ENCODE measurements at places on chromosomes 13 and 19.

- DNase-seq, result no peak
Measured at GRCh38 chr19:41249707-41250423, 14.3 kb upstream of the HNRNPUL1 start.

DNA sequence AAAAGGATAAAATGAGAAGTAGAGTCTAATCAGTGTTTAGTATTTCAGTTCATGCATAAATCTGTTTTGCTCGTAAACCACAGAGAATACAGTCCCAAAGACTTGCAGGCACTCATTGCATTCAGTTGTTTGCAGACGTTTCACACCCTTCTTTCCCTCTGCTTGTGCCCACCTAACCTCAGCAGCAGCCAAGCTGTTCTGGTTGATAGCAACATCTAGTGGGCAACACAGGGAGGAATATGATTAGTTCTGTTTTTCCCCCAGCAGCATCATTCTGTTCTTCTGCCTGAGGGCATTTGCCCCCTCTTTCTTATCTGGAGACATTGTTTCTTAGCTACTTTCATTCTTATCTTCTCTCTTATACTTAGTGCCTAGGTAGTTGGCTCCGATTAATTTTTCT is 135.6 kb downstream of the PAN3 start:
- DNase-seq, result no peak

DNA sequence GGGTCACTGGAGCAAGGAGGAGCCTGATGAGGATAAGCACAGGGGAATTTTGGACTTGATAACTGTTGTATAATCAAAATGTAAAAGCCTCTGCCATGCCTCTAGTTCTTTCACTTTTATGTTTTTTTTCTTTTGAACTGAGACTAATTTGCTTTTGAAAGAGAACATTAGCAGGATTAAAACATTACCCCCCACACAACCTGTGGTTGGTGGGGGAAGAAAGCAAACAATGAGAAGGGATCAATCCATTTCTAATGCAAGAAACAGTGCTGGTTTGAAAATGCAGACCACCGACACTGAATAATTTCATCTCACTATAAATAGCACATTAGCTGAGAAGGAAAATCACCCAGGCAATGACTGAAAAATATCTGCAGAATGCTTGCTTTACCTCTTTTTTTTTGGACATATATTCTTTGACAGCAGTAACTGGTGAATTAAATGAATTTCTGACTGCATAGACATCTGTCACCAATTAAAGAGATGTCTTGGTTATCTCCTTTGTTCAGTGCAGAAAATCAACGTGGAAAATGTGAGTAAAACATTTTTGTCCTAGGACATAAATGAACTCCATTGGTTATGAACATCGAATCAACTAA is 48.6 kb upstream of the TRPC4 start:
- no peak for DNase-seq

DNA sequence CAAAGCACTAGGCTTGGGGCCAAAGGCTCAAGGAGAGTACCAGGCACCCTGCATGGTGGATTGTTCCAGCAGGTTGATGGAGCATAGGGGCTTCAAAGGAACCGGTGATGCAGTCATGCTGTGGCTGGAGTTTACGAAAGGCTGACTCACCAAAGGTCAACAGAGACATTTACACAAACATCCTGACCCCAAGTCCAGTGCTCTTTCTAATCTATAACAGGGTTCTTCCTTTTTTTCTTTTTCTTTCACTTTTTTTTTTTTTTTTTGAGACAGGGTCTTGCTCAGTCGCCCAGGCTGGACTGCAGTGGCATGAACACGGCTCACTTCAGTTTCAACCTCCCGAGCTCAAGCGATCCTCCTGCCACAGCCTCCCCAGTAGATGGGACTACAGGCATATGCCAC is 35.6 kb upstream of the TPTE2 start:
- DNase-seq, result no peak

All from stimulated activated CD4-positive, alpha-beta T cell treated with anti-CD3 and anti-CD28 coated beads, Interleukin-2, amount 100 ng/mL, for 24 hours (primary cell).